ENCODE measurements at places on chromosomes 12 and 14.

- DNase-seq: peak; percentile 23
Observed at GRCh38 chr14:36767603-36768281, 106.1 kb downstream of the PAX9 start.

GRCh38 chr14:49688701-49689030 lies 652 bp upstream of the POLE2 start:
- no peak for DNase-seq

- DNase-seq: no peak
Observed at GRCh38 chr12:14938301-14938700, at the start of gene ERP27. Gene ERP27, minus strand, starts transcription at chr12:14938537. Its CDS starts 29 bp downstream, at chr12:14938508.

- DNase-seq: no peak
Observed at GRCh38 chr14:103284574-103285467, 49.2 kb upstream of the EIF5 start.

- no peak for DNase-seq
Observed at GRCh38 chr12:56995930-56996496, 10.3 kb downstream of the ZBTB39 start.

DNA sequence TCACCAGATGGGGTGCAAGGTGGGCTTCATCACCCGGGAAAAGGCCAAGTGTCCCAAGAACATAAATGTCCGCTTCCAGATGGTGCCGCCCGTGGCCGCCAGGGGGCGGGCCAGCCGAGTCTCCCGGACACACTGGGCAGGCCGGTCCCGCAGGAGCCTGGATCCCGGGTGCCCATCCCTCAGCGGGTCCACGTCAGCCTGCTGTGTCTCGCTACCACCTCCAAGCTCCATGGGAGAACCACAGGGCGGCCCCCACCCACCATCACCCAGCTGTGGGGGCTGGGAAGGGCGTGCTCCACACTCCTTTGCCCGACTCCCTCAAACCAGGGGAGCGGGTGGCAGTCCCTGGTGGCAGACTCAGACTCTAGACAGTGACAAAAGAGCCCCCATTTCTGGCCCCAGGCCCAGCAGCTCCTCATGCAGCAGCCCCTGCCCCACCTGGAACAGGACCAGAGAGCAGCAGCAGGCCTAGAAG lies 22.0 kb upstream of the NUDT14 start:
- no peak for DNase-seq

DNA sequence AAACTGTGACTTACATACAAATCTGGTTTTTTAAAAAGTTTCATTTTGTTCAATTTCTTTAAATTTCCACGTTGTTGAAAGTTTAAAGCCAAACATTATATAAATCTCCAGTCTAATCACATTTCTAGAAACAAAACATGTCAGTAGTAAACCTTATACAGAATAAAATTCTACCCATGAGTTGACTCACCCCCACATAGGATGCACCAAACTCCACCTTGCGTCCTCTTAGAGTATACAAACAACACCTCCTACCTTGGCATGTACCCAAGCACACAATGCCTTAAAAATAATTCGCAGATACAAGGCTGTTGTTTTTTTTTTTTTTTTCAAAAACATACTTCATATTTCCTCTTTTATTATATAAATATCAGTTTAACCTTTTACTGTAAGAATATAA lies 3.3 kb downstream of the FBXL14 start:
- no peak for DNase-seq

GRCh38 chr12:27515671-27516070 lies 8.3 kb upstream of the PPFIBP1 start:
- DNase-seq: no peak

DNA sequence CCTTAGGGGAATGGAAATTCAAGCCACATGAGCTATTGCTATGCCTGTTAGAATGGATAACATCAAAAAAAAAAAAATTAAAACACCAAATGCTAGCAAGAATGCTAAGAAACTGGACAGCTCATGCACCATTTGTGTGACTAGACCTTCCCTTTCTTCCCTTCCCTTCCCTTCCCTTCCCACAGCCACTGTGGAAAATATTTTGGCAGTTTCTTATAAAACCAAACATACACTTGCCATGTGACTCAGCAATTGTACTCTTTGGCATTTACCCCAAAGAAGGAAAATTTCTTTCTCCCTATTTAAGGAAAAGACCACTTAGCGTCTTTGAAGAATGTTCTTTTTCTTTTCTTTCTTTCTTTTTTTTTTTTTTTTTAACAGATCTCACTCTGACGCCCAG lies 49.1 kb upstream of the FKBP4 start:
- no peak for DNase-seq

GRCh38 chr14:97301931-97302559 lies 504.9 kb downstream of the VRK1 start:
- no peak for DNase-seq

GRCh38 chr12:111295176-111295575 lies 73.7 kb downstream of the PHETA1 start:
- no peak for DNase-seq

DNA sequence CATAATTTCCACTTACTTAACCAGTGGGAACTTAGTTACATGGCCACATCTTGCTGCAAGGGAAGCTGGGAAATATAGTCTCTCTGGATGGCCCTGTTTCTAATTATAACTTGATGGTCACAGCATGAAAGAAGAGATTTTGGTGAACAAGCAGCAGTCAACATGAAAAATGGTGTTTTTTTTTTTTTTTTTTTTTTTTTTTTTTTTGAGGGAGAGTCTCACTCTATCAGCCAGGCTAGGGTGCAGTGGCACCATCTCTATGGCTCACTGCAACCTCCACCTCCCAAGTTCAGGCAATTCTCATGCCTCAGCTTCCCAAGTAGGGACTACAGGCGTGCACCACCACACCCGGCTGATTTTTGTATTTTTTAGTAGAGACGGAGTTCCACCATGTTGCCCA lies 10.8 kb downstream of the SRGAP1 start:
- DNase-seq: no peak

DNA sequence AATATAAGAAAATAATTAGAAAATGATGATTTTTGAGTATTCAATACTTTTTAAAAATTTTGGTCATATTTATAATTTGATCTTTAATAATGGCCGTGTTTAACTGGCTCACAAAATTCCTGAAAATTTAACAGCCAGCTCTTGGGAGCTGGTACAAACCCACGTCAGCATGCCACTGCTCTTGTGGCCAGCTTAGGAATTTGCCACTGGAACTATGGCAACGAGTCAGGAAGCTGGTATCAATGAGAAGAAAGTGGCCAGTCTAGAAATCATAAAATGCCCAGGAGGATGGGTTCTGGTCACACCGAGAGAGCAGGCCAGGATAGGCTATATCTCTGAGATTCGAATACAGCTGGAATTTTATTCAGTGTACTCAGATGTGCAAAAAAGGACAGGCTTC lies 72.2 kb upstream of the PLEKHG3 start:
- DNase-seq: no peak

GRCh38 chr14:93006567-93007051 lies 83.7 kb downstream of the CHGA start:
- peak; percentile 66 for DNase-seq

GRCh38 chr12:16568873-16569272 lies 37.1 kb downstream of the LMO3 start:
- DNase-seq: no peak

GRCh38 chr12:53244337-53244736 lies 12.3 kb upstream of the RARG start:
- DNase-seq: no peak

DNA sequence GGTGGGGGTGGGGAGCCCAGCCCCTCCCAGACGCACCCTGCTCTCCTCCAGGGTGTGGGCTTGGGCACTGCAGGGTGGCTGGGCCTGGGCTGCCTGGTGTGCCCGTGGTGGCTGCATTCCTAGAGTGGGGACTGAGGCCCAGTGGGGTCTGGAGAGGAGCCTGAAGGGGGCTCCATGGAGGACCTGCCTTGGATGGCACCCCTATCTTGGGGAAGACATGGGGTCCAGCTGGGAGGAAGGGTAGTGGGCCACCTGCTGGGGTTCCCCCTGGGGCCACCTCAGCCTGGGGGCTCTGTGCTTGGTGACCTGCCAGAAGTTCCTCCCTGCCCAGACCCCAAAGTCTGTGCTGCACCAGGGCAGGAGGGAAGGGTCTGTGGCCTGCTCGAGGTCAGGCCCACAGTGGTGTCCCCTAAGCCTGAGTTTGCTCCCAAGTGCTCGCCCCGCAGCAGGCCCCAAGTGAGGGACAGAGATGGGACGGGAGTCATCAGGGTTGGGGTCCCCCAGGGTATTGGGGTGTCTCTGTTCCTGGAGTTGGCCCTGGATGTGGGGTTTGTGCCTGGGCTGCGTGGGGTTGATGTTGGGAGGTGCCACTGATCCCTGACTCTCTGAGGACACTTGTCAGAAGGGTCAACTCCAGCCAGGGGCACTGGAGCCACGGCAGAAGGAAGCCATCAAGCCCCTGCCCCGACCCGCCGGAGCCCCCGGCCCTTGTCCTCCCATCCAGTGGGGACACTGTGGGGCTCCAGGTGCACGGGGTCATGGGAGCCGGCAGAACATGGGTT lies 382.9 kb downstream of the TMEM121 start:
- DNase-seq: no peak

DNA sequence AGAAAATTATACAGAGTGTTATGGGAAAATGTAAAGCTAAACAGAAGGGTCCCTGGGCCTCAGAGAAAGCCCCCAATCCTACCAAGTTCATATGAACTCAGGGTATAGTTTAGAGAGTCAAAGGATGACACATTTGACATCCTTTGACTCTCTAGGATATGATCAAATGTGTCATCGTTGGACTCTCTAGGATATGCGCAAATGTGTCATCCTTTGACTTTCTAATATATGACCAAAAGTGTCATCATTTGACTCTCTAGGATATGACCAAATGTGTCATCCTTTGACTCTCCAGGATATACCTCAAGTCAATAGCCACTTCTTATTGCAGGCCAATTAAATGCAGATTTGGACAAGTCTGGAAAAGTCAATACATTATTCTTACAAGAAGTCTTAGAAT lies 204.8 kb upstream of the IGF1 start:
- no peak for DNase-seq

DNA sequence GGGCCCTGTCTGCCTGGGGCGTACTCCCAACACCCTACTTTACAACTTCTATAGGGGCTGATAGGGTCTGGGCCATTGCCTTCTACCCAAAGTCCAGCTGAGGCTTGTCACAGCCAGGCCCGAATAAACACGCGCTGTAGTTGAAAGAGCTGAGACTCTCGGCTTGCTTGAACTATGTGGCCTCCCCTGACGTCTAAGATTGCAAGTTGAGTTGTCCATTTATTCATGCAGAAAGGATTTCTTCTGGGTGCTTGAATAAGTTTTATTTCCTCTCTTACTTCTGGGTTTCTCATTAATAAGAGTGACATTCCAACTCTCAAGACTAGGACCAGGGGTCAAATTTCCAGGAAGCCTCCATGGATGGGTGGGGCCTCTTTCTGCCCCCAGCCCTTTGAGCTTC lies 74.4 kb upstream of the VRK1 start:
- DNase-seq: no peak

GRCh38 chr14:90760591-90761316 lies 55.5 kb downstream of the TTC7B start:
- peak; percentile 6 for DNase-seq

DNA sequence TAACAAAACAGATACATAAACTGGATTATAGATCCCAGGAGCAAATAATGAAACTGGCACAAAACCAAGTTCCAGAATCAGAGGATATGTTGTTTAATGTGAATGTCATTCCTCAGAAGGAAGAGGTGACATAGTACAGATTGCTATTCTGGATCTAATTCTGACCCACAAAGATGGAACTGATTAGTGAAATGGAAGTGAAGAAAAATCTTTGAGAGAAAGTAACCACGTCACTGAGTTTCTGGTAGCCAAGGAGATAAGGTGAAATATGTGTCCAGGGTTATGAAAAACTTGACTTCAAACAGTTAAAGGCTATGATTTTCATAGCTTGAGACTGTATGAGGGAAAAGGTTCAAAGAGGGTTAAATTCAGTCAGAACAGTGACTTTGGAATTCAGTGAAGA lies 8.3 kb downstream of the OR10AD1 start:
- no peak for DNase-seq

- DNase-seq: no peak
Observed at GRCh38 chr14:32468955-32469354, 139.9 kb downstream of the AKAP6 start.

- no peak for DNase-seq
Observed at GRCh38 chr12:85405781-85406522, 125.9 kb downstream of the ALX1 start.

- DNase-seq: no peak
Observed at GRCh38 chr14:28608443-28608842, 158.1 kb upstream of the FOXG1 start.

- no peak for DNase-seq
Observed at GRCh38 chr12:61993734-61994345, 266.4 kb upstream of the USP15 start.

DNA sequence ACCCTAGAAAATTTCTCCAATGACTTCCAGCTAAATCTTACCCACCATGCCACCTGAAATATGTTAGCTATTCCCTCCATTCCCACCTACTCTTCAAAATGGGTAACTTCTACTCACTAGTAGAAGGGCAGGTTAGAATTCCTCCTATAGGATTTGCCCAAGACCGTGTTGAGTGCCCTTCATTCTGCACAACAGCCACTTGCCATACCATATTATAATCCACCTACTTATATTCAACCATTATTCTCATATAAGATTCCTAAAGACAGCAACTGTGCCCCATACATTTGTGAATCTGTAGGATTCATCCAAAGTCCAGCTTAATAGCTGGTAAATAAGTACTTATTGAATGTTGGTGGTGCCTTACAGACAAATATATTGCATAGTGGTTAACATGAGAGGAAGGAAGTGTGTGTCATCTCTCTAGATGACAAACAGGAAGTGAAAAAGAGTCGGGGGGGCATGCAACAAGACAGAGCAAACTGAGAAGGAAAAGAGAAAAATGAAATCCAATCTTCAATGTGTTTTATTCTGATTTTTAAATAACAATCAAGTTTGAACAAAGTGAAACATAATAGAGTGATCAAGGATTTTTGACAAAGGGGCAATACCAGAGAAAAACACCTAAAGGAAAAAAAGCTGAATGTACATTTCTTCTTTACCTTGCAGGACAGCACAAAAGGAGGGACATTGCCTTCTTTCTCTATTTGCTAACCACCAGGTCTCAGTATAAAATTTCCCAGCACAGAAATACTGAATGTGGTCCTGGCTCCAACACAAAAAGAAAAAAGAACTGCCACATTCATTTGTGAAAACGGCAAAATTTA lies 389.3 kb upstream of the USP15 start:
- no peak for DNase-seq

GRCh38 chr12:86724716-86725115 lies 468.5 kb upstream of the MGAT4C start:
- no peak for DNase-seq

DNA sequence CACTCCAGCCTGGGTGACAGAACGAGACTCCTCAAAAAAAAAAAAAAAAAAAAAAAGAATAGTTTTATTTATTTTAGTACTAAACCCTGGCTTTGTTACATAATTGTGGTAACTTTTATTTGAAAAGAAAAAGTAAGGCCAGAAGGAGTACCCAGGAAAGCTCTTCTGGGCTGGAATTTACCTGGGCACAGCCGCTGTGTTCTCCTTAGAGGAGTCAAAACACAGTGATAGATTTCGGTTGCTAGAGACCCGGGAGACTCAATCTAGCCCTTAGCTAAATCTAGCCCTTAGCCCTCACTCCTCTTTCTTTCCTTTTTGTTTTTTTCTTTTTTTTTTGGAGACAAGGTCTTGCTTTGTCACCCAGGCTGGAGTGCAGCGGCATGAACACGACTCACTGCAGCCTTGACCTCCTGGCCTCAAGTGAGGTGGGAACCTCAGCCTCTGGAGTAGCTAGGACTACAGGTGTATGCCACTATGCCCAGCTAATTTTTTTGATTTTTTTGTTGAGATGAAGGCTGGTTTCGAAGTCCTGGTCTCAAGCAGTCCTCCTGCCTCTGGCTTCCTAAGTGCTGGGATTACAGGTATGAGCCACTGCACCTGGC lies 49.7 kb downstream of the SYNE2 start:
- no peak for DNase-seq

Measured in NCI-H2081 treated with DMSO at 0.1 percent for 48 hours (cell line).